ENCODE measurements at places on chromosomes 11 and 22.

DNA sequence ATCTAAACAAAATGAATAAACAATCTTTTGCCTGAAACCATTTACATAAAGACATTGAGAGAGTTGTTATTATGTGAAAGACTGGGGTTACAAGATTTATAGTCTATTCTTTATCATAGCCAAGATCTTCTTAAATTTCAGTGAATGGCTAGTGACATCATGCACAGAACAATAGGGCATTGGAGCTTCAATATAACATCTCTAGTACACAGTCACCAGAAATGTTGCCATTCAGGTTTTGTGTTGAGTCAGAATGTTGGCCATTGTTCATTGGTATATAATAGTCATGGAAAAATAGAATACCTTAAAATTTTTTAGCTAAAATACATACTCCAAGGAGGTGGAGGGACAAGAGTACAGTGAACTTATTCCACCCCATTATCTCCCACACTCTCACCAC is 44.3 kb downstream of the SLC5A12 start:
- H3K36me3 ChIP-seq: no peaks in the 10 kb centered on the region
- no peak overlapping the region for H3K4me3 ChIP-seq
- H3K27ac ChIP-seq: no peak overlapping the region

DNA sequence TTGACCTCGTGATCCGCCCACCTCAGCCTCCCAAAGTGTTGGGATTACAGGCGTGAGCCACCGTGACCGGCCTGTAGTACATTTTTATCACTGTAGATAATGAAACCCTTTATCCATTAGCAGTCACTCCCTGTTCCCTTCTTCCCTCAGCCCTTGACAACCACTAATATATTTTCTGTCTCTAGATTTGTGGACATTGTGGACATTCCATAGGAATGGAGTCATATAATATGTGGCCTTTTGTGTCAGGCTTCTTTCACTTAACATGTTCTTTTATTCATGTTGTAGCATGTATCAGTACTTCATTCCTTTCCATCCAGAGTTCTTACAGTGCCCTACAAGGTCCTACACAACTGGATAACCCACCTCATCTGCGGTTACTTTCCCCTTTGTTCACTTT is 30.5 kb downstream of the RRM1 start:
- no peaks in the 10 kb centered on the region for H3K27me3 ChIP-seq
- no peak overlapping the region for H3K27ac ChIP-seq
- no peaks in the 10 kb centered on the region for H3K4me1 ChIP-seq
- peaks cover 75% of the 10 kb centered on the region for H3K36me3 ChIP-seq
- DNase-seq: no peak
- no peak overlapping the region for H3K4me3 ChIP-seq

- no peak overlapping the region for H3K4me3 ChIP-seq
- no peak for DNase-seq
- no peaks in the 10 kb centered on the region for H3K27me3 ChIP-seq
Observed at GRCh38 chr11:116980136-116980793, 118.0 kb downstream of the SIK3 start.

DNA sequence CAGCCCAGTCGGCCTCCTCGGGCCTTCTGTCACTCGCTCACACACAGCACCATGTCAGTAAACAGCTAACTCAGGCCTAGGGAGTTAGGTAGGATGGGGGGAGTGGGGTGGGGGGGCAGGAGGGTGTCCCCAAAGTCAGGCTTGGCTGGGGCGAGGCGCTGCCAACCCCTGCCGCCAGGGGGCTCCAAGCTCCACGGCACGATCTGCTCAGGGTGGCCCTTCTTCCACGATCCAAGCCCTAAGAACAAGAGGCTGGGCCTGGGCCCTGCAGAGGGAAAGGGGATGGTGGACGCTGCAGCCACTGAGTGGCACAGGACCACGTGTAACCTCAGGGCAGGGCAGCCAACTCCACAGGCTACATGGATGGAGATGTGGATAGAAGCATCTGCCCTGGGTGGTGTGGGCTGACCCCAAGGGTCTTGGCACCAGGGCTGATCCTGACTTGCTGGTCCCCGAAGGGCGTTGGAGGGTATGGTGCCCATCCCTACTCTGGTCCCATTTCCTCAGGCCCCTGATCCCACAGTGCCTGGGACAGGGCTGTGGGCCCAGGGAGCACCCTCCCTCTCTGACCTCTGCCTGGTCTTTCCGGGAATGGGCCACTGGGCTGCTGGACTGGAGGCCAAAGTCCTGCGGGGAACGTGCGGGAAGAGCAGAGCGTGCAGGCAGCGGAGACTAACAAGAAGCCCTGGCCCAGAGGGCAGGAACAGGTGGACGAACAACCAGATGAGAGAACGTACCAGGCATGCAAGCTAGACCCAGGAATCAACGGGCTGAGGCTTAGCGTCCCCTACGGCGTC is 29.1 kb upstream of the TXNRD2 start:
- no peaks in the 10 kb centered on the region for H3K27me3 ChIP-seq
- no peak for DNase-seq
- H3K4me3 ChIP-seq: no peak overlapping the region

DNA sequence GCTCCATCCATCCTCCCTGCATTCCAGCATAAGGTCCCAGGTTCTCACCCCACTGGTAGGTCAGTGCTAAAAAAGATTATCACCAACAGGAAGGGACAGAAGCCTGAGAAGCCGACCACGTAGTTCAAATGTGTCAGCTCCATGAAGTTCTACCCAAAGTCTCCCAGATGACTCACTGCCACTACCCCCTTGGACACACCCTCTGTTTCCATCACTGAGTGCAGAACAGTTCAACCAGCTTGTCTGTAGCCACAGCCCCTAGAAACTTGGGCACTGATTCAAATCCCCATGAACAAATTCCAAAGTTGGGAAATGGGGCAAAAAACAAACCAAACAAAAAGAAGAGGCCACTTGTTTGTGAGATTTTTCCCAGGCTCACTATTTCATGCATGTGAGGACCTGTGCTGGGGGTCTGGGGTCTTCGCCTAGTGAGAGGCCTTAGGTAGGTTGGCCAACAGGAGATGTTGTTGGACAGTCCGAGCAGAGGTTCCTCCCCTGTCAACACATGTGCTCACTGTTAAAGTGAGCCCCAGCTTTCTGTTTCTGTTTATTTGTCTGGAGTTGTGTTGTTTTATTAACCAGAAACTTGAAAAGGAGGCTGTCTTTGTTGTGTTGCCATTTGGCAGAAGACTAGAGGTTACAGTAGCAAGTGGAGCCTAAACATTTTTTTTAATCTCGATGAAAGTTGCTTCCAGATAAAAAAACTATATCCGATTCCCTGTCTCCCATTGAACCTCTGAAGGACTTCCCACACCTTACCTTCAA is 24.2 kb upstream of the FLI1 start:
- H3K36me3 ChIP-seq: no peaks in the 10 kb centered on the region
- H3K4me3 ChIP-seq: no peak overlapping the region
- no peak overlapping the region for H3K27ac ChIP-seq
- DNase-seq: no peak

DNA sequence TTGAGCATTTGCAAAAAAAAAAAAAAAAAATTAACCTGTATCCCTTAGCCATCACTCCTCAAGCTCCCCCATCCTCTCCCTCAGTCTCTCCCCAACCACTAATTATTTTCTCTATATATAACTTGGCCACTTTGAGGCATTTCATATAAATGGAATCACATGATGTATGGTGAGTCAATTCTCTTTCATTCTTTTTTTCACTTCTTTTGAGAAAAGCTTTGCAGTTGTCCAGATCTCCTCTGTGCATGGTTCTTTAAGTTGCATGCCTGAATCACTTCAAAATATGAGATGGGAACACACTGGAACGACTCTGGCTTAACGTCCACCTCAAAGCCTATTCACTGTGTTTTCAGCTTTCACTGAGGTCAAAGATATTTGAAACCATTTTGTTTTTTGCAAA is 40.7 kb downstream of the SHANK2 start:
- no peaks in the 10 kb centered on the region for H3K27me3 ChIP-seq
- H3K4me1 ChIP-seq: no peaks in the 10 kb centered on the region
- no peak overlapping the region for H3K4me3 ChIP-seq
- H3K27ac ChIP-seq: no peak overlapping the region

DNA sequence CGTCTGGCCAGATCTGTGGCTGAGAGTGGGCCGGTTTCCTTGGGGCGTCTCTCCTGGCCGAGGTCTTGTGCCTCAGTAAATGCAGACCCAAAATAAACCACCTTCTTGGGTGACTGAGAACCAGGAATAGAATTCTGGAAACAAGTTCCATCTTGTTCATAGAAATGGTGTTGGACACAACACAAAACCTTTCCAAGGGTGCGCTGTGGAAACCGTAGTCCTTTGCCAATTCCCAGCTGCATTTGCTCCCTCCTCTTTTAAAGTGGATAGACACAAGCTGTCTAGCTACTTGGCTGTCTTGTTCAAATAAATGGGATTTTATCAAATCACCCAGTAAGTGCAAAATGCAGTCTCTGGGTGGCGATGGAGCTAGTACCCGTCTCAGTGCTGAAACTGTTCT is 300.2 kb downstream of the SHANK2 start:
- no peak overlapping the region for H3K4me3 ChIP-seq
- DNase-seq: no peak
- H3K4me1 ChIP-seq: no peaks in the 10 kb centered on the region
- no peaks in the 10 kb centered on the region for H3K36me3 ChIP-seq

- no peaks in the 10 kb centered on the region for H3K36me3 ChIP-seq
- H3K4me1 ChIP-seq: no peaks in the 10 kb centered on the region
- H3K27ac ChIP-seq: no peak overlapping the region
- no peak overlapping the region for H3K4me3 ChIP-seq
Observed at GRCh38 chr22:33023153-33023827, 34.9 kb downstream of the SYN3 start.

DNA sequence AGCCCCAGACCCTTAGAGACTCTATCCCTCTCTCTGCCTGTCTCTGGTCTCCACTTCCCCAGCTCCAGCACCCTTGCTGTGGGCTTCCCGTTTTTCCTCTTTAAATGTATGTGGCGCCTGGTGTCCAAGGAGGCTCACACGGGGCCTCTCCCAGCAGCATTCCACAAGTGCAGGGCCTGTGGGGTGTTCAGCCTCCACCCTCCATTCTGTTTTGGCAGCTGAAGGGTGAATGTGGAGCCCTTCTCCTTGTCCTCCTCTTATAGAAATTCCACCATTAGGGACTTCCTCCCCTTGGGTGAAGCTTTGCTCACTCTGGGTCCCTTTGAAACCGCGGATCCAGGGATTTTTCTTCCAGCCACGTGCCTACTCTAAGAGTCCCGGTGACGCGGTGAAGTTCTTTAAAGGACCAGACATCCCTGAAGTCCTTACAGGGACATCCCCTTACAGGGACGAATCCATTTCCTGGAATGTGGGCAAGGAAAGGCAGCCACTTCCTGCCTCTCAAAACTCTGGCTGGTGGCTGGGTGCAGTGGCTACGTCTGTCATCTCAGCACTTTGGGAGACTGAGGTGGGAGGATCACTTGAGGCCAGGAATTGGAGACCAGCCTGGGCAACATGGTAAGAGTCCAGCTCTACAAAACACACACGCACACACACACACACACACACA is 1.6 kb upstream of the TSPAN18 start:
- no peak for DNase-seq
- no peaks in the 10 kb centered on the region for H3K36me3 ChIP-seq
- H3K4me3 ChIP-seq: no peak overlapping the region
- no peak overlapping the region for H3K27ac ChIP-seq

GRCh38 chr11:121795174-121795573 is 320.8 kb downstream of the BLID start:
- H3K4me3 ChIP-seq: no peak overlapping the region
- H3K36me3 ChIP-seq: no peaks in the 10 kb centered on the region
- H3K4me1 ChIP-seq: peaks cover 6% of the 10 kb centered on the region
- no peaks in the 10 kb centered on the region for H3K27me3 ChIP-seq
- no peak for DNase-seq

DNA sequence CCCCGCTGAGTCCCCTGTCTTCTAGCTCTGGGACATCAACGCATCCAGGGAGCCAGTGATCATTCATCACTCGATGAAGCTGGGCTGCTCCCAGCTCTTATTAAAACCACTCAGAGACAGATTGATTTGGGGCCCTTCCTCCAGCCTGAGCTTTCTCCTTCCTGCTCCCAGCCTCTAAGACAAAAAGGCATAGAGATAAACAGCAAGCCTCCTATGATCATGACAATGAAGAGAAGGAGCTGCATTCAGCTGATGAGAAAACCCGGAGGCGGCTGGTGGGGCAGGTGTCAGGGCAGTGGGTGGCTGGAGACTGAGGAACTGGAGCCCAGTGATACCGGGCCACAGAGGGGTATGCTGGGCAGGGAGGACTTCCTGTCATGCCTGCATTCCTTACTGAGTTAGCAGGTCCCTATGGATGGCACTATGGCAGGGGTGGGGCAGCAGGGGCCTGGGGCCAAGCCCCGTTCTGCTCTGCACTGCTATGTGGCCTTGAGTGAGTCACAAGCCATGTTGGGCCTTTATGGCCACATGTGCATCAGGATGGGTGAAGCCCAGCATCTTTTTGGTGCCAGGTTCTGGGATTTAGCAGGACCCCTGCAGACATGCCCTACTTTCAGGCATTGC is 20.2 kb downstream of the PVALB start:
- no peak overlapping the region for H3K27ac ChIP-seq
- no peaks in the 10 kb centered on the region for H3K4me1 ChIP-seq
- no peaks in the 10 kb centered on the region for H3K36me3 ChIP-seq
- no peaks in the 10 kb centered on the region for H3K27me3 ChIP-seq
- DNase-seq: no peak
- H3K4me3 ChIP-seq: no peak overlapping the region

DNA sequence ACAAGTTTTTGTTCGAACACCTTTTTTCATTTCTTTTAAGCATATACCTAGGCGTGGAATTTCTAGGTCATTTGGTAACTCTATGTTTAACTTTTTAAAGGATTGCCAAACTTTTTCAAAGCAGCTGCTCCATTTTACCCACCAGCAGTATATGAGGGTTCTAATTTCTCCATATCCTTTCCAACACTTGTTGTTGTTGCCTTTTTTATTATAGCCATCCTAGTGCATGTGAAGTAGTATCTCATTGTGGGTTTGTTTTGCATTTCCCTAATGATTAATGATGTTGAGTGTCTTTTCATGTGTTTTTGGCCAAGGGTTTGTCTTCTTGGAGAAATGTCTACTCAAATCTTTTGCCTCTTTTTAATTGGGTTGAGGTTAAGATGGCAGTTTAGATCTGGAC is 24.5 kb downstream of the CSTPP1 start:
- no peaks in the 10 kb centered on the region for H3K4me1 ChIP-seq
- no peak overlapping the region for H3K4me3 ChIP-seq
- H3K27ac ChIP-seq: no peak overlapping the region

DNA sequence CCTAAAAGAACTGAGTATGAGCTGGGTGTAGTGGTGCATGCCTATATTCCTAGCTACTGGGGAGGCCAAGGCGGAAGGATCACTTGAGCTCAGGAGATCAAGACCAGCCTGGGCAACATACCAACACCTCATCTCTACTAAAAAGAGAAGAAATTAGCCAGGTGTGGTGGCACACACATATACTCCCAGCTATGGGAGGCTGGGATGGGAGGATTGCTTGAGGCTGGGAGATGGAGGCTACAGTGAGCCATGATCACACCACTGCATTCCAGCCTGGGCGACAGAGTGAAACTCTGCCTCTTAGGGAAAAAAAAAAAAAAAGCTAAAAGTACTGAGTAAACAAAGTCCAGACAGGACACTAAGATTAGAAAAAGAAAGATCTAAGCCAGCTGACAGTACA is 3.5 kb upstream of the HTR3B start:
- H3K4me3 ChIP-seq: no peak overlapping the region
- no peaks in the 10 kb centered on the region for H3K36me3 ChIP-seq
- no peaks in the 10 kb centered on the region for H3K4me1 ChIP-seq
- DNase-seq: no peak
- H3K27ac ChIP-seq: no peak overlapping the region

Measured in vagina (tissue), 2 donors.